T-helper 2 cell (primary cell): ENCODE measurements at places on chromosomes 12 and 14.

- no peak for DNase-seq
Observed at GRCh38 chr14:32142341-32142740, 59.5 kb upstream of the RNU6-7 start.

DNA sequence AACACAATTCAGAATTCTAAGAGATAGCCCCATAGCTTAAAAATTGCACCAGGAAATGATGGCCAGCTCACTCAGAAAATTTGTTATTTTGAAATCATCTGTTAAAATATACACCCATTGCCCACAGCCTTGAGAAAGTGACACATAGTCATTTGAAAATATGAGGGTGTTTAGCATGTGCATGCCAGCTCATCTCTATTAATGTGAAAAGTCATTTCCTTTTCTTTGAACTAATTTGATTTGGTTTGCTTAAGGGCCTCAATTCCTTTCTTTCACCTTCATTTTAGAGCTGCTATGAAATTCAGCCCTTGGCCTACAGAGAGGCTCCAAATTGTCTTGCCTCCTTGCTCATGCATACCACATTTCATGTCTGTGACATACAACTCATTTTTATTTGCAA is 241.4 kb downstream of the PHLDA1 start:
- DNase-seq: peak; percentile 11

DNA sequence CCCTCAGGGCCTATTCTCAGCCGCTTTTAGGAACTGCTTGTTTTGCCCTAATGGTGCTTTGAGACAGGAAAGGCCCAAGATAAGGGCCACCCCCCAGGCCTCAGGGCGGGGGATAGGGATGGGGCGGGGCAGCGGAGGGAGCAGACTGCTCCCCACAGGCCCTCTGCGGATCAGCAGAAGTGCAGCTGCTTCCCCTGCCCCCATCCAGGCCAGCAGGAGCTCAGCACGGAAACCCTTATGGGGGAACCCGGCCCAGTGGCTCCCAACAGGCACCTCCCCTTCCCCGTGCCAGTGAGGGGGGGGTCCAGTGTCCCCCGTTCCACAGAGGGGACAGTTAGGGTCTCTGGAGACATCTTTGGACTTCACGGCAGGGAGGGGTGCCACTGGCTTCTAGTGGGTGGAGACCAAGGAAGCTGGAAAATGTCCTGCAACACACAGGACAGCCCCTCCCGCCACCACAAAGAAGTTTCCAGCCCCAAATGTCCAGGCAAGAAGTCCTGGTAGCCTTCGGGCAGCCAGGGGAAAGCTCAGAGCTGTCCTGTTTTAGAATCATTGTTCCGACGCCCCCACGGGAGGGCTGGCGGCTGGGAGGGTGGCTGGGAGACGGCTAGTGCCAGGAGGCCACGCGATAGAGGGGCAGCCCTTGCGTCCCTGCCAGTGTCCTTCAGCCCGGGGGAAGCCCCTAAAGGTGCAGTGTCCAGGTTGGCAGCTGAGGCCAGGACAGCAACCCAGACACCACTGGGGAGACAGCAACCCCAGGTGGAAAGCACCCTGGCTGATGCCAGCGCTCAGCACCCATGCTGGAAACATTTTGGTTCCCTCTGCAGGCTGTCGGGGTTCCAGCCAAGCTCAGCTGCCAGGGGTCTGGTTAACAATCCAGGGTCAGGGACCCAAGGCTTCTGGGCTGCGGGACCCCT is 10.4 kb upstream of the GPR132 start:
- no peak for DNase-seq

DNA sequence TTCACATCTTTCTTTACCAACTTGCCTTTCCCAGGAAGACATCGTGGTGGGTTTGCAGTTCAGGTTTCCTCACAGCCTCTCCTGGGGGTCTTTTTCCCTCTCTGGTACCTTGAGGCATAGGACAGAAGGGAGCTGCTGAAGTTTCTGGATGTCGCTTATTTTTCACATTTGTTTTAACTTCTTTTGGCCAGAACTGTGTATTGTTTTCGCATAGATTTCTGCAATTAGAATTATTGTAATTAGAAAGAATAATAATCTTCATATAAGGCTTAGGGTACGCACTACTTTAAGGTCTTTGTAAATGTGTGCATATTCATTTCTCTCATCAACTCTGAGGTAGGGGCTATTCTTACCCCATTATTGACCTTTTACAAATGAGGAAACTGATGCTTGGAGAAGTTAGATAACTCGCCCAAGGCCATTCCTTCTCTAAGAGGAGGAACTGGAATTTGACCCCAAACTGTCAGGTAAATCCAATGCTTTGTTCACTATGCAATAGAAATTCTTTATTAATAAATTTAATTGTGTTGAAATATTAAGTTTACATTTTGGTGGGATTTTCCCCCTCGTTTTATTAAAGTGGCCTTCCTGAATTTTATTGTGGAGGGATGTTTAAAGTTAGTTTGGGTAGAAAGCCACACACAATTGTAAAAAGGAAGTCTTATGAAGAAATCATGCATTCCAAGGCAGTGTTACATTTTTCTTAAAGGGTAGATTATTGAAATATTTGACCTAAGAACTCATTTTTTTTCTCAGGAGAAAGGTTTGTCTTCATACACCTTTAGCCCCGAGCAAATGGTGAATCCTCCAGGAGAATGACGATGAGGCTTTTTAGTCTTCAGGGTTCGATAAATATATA is 12.1 kb upstream of the SLC38A2 start:
- no peak for DNase-seq

GRCh38 chr12:43331935-43332334 is 220.1 kb downstream of the ADAMTS20 start:
- no peak for DNase-seq

- DNase-seq: no peak
Observed at GRCh38 chr12:18897823-18898222, 159.9 kb downstream of the CAPZA3 start.
